ENCODE measurements at places on chromosomes 4 and X. TPM values are rescaled to one million over a fixed set of nuclear protein-coding genes. Genes with fewer than 3 reads are reported as not detected.

DNA sequence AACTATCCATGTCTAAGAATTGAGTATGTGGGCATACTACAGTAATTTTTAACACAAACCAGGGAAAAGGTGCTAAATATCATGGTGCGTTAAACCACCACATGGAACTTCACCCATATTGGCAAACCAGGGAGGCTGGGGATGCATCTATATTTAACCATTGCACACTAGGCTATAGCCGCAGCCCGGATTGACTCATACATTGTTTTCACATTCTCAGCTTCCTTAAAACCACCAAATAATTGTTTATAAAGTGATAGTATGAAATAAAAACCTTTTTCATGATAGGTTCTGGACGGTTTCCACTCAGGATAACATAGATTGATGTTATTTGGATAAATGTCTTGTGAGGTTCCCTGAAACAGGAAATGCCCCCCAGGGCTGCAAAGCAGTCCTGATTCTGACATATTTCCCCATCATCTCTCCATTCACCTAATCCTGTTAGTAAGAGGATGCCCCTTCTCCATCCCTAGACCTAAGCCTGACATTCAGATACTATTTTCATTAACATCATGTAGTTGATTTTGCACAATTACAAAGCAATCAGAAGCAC, 7.9 kb downstream of the COL25A1 start:
- DNase-seq, result no peak

Gene COL25A1
- not detected for total RNA-seq

DNA sequence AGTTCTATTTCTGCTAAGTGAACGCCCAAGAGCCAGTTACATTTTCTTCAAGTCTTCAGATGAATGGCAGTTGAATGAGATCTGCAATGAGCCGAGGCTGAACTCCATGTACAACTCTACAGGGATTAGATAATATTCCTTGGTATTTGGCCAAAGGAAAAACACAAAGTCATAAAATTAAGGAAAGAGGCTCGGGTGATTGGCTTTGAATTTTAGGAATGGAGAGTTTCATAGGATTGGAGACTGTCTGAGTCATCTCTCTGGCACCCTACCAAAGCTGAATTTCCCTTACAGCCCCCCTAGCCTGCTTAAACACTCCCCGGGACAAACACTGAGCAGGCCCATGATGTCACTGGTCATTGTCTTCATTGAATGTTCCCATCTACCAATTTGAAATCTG, 188.0 kb upstream of the C1QTNF7 start:
- no peak for DNase-seq

DNA sequence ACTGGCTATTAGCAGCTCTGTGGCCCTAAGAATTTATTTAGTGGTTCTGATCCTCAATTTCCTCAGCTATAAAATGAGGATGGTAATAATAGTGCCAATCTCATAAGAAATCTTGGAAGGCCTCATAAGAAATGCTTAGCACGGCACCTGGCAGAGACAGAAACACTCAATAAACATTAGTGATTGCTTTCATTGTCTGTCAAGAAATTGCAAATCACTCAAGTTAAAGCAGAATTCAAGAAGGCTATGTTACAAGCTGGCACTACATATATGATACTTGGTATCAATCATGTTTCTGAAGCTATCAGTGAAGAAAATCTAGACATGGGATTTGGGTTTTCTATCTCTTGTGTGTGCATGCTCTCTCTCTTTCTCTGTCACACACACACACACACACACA, 267.7 kb upstream of the KCNIP4 start:
- no peak for DNase-seq

Gene IL15
- total RNA-seq, result 1.4 TPM
